Adrenal gland (tissue), 19 donors: ENCODE measurements at places on chromosomes 4 and X.

GRCh38 chrX:274904-275475, 6.2 kb upstream of the PLCXD1 start:
- peak; percentile 27 for DNase-seq

DNA sequence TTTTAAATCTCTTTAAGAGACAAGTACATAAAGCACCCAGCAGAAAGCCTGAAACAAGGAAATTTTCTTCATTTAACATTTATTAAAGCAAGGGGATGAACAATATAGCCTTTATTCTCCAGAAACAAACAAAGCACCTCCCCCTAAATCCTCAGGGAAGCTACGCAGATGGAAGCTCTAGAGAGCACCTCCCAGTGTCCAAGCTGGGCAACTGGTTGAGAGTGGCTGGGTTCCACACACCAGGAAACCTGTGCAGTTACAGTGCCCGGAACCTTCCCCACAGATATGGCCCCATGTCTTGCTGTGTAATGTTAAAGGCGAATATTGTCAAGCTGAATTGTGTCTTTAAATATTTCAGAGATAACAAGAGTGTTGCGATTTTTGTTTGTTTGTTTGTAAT, 8.9 kb upstream of the TRIML1 start:
- DNase-seq: no peak

GRCh38 chr4:18440527-18441202, 419.1 kb upstream of the LCORL start:
- DNase-seq: no peak

DNA sequence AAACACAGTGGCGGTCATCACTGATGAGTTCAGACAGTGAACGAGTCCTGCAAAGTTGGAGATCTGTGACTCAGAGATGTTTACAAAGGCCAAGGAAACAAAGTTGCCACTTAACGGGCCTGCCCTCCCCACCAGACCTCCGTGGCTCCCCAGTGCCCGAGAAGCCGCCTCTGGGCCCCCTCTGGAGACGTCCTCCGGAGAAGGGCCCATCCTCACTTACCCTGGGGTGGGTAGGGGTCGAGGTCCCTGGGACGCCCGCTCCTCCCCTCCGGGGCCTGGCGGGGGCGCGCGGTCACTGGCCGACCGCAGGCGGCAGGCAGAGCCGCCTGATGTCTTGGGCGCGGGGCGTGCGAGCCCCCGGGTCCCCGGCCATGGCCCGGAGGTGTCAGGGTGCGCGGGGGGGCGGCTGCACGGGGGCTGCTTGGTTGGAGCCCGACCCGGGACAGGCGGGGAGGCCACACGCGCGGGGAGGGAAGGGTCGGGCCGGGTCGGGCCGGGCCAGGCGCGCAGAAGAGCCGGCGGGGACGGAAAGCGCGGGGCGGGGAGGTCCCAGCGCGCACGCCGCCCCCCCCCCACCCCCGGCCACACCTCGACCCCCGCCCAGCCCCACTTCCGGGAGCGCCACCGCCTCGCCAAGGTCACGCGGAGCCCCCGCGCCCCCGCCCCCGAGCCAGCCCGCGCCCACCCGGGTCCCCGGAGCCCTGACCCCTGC, 529 bp downstream of the DHRSX start:
- peak; percentile 54 for DNase-seq

DNA sequence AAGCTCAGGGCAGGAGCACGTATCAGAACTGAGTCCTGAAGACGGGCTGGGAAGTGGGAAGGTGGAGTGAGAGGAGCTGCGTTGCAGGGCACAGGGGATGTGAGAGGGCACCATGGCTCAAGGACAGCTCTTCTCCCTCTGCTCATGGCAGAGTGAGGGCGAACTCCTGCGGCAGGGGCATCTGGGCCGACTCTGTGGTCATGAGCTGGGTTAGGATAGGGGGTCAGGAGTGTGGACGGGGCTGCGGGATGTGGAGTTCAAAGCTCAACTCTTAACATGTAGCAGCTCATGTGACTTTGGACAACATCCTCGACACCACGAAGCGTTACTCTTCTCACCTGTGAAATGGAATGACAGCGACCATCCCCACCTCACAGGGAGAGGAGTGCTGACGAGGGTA, 19.4 kb upstream of the SORCS2 start:
- DNase-seq: no peak

DNA sequence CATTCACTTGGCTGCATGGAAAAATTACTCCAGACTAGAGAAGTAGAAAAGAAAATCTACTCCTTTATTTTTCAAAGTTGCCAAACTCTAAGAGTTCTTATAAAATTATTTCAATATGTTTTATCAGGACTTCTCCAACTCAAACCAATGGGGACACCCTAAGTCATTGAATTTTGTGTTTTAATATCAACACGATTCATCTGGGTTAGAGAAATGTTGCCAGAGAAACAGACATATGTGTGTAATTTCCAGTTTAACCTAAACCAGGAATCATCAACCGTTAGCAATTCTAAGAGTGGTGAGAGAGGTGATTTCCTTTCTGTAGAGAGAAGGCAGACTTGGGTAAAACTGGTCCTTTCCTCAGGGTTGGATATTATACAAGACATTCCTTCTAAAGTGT, 291.8 kb downstream of the LDB2 start:
- DNase-seq: no peak

- peak; percentile 77 for DNase-seq
Observed at GRCh38 chr4:4969298-4969697, 50.0 kb downstream of the CYTL1 start.

GRCh38 chr4:10239982-10240654, 123.5 kb upstream of the WDR1 start:
- no peak for DNase-seq

DNA sequence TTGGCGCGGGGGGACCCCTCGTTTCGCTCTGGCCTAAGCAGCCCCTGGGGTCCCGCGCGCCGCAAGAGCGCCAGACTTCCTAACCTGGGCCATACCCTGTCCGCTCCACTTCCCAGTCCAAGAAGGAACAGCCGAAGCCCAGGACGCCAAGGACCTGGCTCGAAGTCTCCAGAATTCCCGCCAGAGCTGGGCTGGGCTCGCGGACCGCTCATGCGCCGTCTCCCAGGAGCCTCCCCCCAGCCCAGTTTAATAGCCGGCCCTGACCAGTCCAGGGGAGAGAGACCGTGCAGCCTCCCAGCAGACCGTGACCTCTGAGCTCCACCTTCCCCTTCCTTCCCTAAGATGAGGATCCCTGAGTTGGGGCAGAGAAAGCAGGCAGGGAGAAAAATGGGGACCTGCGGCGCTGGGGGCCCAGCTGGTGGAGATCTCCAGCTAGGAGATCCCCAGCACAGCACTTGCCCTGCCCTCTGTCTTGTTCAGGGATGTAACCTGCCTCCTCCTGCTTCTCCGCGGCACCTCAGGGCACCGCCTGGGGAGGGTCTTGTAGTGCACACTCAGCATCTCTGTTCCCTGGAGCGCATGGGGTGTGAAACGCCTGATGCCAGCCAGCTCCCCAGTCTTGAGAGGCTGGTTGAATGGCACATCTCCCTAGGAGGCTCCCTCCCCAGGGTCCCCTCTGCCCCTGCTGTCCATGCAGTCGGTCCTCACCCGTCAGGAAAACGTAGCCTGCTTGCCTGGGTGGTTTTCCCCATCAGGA, 1.2 kb upstream of the LETM1 start:
- no peak for DNase-seq

- no peak for DNase-seq
Observed at GRCh38 chr4:43331226-43332051, 438.9 kb downstream of the GRXCR1 start.

DNA sequence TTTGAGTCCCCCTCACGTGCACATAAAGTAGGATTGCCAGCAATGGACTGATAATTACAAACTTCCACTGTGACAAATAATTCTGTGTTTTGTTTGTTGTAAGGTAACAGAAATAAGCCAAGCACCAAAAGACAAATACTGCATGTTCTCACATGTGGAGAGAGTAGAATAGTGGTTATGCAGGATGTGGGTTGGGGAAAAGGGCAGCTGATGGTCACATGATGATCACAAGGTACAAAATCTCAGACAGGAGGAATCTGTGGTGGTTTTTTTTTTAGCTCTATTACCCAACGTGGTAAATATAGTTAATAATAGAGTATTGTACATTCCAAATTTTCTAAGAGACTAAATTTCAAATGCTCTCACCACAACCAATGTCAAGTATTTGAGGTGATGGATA, 182.3 kb downstream of the BANK1 start:
- no peak for DNase-seq

- no peak for DNase-seq
Observed at GRCh38 chrX:103253608-103254007, 1.3 kb downstream of the TCEAL8 start.

DNA sequence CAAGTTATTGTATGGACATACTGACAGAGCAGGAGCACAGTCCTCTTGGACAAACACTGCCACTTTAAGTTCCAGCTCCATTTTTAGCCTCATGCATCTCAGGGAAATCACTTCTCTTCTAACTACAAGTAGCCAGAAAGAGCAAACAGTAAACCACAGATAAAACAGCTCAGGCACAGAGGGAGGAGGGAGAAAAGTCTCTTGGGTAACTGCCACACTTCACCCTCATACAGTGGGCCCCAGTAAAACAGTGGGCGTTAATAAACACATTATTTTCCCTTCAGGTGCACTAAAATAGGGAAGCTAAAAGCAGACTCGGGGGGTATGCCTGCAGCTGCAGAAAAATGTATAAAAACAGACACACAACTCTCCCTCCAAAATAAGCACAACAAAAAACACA, 21.6 kb downstream of the CD38 start:
- no peak for DNase-seq

DNA sequence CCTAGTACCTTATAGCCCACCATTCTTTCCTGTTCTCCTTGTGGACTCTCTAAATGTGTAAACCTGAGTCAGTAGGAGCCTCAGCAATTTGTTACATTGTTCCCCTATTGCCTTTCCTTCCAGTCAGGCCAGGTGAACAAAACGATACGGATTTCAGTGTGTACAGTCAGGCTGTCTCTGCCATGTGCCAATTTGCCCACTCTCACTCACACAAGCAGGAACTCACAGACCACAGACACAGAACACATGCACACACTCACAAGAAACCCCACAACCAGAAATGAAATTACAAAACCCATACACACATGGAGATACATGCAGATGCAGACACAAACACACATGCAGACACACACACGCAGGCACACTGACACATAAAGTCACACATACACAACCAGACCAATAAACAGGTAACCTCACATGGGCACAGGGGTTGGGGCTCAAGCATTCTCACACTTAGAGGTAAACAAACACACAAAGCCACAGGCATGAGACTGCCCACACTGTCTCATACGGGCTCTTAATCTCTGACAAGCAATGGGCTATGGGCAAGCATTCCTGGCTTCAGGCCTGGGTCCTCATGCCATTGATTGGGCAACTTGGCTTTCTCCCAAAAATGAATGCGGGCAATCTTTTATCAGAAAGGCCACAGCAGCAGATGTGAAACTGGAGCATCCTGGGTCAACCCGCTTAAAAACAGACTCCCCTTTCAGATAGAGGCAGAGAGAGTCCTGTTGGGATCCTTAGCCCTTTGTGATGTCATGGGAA, 68.7 kb downstream of the NBDY start:
- peak; percentile 87 for DNase-seq

DNA sequence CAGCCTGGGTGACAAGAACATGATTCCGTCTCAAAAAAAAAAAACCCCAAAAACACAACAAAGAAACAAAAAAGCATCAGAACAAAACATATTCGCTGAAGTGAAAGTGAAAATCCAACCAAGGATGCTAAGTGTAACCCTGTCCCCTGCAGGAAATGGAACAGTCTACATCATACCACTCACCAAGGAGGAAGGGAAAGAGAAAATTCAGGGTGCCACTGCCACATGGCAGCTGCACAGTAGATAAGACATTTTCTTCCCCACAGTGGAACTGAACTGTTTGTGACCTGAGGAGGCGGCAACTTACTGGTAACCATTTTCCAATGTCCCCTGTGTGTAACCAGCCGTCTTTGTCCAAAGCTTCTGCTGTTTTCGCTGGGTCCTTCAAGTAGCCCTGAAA, 28.2 kb upstream of the CENPU start:
- DNase-seq: no peak

DNA sequence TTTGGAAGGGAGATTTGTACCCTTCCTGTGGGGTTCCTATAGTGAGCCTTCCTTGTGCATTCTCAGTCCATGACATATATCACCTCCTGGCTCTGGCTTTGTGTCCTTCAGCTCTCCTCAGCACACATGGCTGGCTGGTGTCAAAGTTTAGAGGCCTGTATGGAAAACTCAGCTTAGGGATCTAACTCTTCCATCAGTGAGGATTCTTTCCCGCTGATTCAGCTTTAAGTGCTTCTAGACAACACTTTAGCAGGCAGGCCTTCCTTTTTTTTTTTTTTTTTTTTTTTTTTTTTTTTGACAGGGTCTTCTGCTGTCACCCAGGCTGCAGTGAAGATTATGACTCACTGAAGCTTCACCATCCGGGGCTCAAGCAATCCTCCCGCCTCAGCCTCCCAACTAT, 84.2 kb downstream of the NPNT start:
- DNase-seq: no peak

- DNase-seq: no peak
Observed at GRCh38 chr4:7046971-7047370, 3.8 kb downstream of the TADA2B start.

- no peak for DNase-seq
Observed at GRCh38 chr4:74284053-74284452, 24.2 kb upstream of the EPGN start.

DNA sequence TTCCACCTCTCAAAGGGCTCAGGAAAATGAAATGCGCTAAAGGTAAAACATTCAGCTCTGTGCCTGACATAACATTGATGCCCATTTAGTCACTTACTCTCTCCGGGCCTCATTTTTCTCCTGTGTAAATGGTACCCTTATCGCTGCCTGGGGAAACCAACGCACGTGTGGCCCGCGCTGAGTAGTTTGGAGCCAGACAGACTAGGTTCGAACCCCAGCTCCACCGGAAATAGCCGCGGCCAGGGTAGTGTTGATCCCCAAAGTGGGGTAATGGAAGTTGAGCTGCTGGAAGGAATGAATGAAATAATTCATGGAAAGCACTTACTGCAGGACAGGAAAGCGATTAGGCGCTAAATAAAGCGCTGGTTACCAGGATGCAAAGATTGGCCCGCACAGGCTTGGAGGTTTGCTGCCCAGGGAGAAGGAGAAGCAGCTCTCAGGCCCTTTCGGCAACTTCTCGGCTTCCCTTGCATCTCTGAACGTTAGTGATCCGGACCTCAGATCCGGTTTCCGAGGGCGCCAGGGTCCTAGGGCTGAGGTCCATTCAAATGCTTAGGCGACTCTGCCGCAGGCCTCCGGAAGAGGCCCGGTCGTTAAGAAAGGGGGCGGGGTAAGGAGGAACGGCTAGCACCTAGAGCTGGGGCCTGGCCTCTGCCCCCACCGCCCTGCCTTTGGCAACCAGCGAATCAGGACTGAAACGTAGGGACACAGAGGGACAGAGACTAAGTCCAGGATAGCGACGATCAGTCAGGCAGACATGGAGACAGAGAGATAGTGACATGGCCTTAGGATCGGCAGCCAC, 13.3 kb downstream of the NKX3-2 start:
- peak; percentile 14 for DNase-seq
